Panc1 (cell line): ENCODE measurements at places on chromosomes 5 and 9. TPM values are rescaled to one million over a fixed set of nuclear protein-coding genes. Genes with fewer than 3 reads are reported as not detected.
A peak's percentile ranks its signal among the peaks of the same experiment; 100 is the strongest.

- no peak overlapping the region for H3K4me3 ChIP-seq
- no peak overlapping the region for H3K27ac ChIP-seq
- H3K36me3 ChIP-seq = no peaks in the 10 kb centered on the region
- H3K4me1 ChIP-seq = no peaks in the 10 kb centered on the region
Measured at GRCh38 chr5:32831624-32832023, 120.5 kb downstream of the NPR3 start.

The IFNA13 gene
- total RNA-seq = not detected

- no peak overlapping the region for H3K4me3 ChIP-seq
- no peaks in the 10 kb centered on the region for H3K27me3 ChIP-seq
- no peaks in the 10 kb centered on the region for H3K36me3 ChIP-seq
- H3K4me1 ChIP-seq = peaks cover 9% of the 10 kb centered on the region
Measured at GRCh38 chr9:124222918-124223720, 34.6 kb upstream of the NEK6 start.

GRCh38 chr5:82720213-82721086, 356.7 kb downstream of the TMEM167A start:
- H3K4me3 ChIP-seq = no peak overlapping the region
- no peak overlapping the region for H3K27ac ChIP-seq
- DNase-seq = no peak
- H3K27me3 ChIP-seq = no peaks in the 10 kb centered on the region
- no peaks in the 10 kb centered on the region for H3K4me1 ChIP-seq

DNA sequence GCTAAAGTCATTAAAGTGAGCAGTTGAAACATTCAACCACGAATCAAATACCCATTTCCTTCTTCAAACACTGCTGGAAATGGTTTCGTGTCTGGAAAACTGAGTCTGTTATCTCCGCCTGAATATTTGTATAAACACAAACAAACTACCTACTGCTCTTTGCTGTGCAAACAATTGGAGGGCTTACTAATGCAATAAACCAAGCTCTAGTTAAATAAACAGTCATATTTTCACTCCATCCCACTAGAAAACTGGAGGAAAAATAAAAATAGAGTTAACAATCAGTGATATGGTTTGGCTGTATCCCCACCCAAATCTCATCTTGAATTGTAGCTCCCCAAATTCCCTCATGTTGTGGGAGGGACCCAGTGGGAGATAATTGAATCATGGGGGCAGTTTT, 397.6 kb downstream of the RASEF start:
- no peak overlapping the region for H3K4me3 ChIP-seq
- no peaks in the 10 kb centered on the region for H3K4me1 ChIP-seq
- no peak overlapping the region for H3K27ac ChIP-seq
- peak; percentile 0 for DNase-seq
- H3K36me3 ChIP-seq = no peaks in the 10 kb centered on the region
- no peaks in the 10 kb centered on the region for H3K27me3 ChIP-seq

DNA sequence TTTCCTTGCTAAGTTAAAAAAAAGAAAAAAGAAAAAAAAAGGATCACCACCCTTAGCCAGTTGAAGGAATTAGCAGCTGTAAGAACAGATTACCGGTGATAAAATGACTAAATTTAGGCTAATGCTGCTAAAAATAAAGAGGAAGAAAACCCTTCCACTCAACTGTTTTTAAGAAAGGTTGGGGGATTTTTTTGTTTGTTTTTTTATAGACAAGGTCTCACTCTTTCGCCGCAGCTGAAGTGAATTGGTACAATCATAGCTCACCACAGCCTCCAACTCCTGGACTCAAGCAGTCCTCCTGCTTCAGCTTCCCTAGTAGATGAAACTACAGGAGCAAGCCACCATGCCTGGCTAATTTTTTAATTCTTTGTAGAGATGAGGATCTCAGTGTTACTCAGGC, 101.7 kb downstream of the SNCAIP start:
- no peaks in the 10 kb centered on the region for H3K36me3 ChIP-seq
- 0 out of 2 replicates have a peak, but pooled peaks cover 4% of the 10 kb centered on the region for H3K27me3 ChIP-seq
- H3K4me1 ChIP-seq = no peaks in the 10 kb centered on the region
- no peak overlapping the region for H3K4me3 ChIP-seq
- H3K27ac ChIP-seq = no peak overlapping the region

DNA sequence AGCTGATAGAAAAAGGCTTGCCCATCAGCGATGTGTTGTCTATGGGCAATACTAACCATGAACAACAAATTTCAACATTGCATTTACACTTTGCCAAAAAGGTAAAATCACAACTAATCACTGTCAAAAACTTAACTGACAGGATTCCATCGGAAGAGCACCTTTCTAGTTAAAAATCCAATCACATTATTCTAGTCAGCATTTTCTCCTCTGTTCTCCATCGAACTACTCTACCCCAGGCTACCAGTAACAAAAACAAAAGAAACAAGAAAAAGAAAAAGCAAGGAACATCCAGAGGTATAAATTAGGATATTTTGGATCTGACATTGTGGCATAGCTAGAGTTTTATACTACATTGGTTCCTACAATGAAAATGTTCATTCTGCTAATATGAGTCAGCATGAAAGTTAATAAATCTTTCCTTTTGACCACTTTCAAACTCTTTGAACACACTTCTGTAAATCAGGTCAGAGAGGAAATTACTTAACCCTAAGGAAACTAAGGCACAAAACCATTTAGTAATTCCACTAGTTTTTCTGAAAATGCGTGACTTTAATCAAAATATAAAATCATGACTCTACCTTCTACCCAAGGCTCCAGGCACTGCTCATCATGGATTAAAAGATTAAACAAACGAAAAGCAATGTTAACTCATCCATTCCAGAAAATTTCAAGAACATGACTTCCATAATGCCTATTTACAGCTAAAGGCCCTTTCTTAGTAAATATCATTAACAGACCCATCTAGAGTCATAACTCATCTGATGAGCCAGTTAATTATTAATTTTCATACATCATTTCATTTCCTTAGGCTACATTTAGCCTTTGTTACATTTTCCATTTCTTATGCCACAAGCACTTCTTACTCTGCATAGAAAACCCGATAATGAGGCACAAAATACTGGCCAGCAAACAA, 10.2 kb downstream of the GLIS3 start:
- no peak overlapping the region for H3K4me3 ChIP-seq
- no peaks in the 10 kb centered on the region for H3K36me3 ChIP-seq
- no peak for DNase-seq
- no peaks in the 10 kb centered on the region for H3K27me3 ChIP-seq
- H3K4me1 ChIP-seq = no peaks in the 10 kb centered on the region; the same call in 1 of the 2 replicates
- H3K27ac ChIP-seq = no peak overlapping the region

DNA sequence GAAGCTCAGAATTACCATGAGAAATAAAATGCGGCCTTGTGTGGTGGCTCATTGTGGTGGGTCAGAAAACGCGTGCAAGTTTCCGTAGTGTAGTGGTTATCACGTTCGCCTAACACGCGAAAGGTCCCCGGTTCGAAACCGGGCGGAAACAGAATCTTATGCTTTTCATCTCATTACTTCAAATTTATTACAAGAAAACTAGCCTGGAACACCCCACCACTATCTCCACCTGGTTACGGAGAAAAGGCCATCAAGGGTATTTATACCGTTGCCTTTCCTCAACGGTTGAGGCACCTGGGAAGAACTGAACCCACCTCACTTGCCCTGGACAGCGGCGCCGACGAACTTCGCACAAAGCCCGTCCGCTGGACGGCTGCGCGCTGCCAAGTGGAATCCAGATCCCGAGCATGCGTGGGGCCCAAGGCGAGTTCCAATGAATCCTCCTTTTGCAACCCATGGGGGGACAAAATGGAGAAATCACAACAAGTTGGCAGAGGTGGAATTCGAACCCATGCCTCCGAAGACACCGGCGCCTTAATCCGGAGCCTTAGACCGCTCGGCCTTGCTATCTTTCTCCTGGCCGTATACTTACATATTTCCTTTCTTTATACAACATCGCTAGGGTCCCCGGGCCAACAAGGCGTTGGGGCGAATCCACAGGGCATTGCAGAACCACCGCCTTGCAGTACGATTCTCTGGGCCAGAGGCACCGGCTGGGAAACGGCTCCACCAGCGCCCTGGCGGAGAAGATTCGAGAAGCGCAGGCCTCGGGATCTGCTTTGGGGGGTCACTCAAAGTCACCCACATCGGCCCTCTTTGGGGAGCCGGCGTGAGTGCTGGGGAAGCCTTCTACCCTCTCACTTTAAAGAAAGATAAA, 16.9 kb downstream of the OR2V2 start:
- no peak for DNase-seq
- no peaks in the 10 kb centered on the region for H3K27me3 ChIP-seq
- H3K27ac ChIP-seq = peak overlapping the region; percentile 51; the same call in 1 of the 2 replicates
- no peaks in the 10 kb centered on the region for H3K36me3 ChIP-seq
- peaks cover 29% of the 10 kb centered on the region for H3K4me1 ChIP-seq
- no peak overlapping the region for H3K4me3 ChIP-seq

DNA sequence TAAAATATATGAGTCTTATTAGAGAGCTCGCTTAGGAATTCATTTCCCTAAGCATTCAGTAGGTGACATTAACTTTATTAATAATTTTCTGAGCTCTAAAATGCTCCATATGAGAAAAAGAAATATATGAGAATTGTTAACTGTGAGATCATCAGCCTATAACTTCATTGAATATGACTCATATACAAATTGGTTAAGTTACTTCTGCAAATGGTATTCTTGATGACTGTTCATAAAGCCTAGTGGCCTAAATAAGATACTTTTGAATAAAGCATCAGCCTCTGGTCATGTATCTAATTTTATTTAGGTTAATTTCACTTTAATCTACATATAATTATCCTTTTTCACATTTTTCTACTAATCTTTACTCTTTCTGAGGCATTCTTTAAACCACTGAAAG, 710.2 kb upstream of the ACO1 start:
- no peak overlapping the region for H3K27ac ChIP-seq
- no peak overlapping the region for H3K4me3 ChIP-seq
- no peaks in the 10 kb centered on the region for H3K27me3 ChIP-seq
- H3K36me3 ChIP-seq = no peaks in the 10 kb centered on the region
- DNase-seq = no peak

DNA sequence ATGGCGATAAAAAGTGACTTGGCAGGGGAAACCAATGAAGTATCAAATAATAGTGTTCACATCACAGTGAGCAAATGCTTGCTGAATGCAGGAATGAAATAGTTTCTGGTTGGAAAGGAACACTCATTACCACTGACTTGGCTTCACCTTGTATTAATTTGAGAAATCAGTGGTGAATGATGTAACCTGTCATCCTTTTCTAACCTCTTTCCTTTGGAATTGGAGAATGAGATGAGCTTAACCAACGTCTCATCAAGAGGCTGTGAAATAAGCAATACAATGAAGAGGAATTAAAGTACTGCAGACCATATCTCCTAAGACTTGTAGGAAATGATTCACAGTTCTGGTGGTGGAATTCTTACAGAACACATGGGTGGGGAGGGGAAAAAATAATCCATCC, 192.2 kb downstream of the DMAC1 start:
- H3K27ac ChIP-seq = no peak overlapping the region
- no peak for DNase-seq
- no peaks in the 10 kb centered on the region for H3K27me3 ChIP-seq
